ENCODE measurements at places on chromosomes 6 and 20. TPM values are rescaled to one million over a fixed set of nuclear protein-coding genes. Genes with fewer than 3 reads are reported as not detected.

Gene FAM209B
- not detected for total RNA-seq

Gene RTF2
- total RNA-seq, result 119 TPM

Gene TINAG
- total RNA-seq, result not detected

Gene LRFN2
- total RNA-seq, result not detected

Gene APCDD1L
- 17.5 TPM for total RNA-seq

Gene XKR7
- under 0.01 TPM for total RNA-seq

Gene MEP1A
- not detected for total RNA-seq

Gene BPI
- not detected for total RNA-seq

Gene RIPOR3
- 10.6 TPM for total RNA-seq

Gene TFAP2C
- not detected for total RNA-seq

Gene C2
- total RNA-seq, result 2.8 TPM

Gene PXDC1
- total RNA-seq, result 48.8 TPM

Gene KIAA0408
- 3.8 TPM for total RNA-seq

Gene SLC26A8
- total RNA-seq, result 0.87 TPM

Gene TNXB
- total RNA-seq, result 7.7 TPM

Gene MLN
- total RNA-seq, result not detected

Gene BIRC7
- total RNA-seq, result not detected

Gene WFDC10B
- total RNA-seq, result not detected

Gene RSPO4
- total RNA-seq, result not detected

Gene WFDC12
- not detected for total RNA-seq

Measured in smooth muscle cell of trachea (primary cell).